ENCODE measurements at places on chromosomes 11 and 22.

DNA sequence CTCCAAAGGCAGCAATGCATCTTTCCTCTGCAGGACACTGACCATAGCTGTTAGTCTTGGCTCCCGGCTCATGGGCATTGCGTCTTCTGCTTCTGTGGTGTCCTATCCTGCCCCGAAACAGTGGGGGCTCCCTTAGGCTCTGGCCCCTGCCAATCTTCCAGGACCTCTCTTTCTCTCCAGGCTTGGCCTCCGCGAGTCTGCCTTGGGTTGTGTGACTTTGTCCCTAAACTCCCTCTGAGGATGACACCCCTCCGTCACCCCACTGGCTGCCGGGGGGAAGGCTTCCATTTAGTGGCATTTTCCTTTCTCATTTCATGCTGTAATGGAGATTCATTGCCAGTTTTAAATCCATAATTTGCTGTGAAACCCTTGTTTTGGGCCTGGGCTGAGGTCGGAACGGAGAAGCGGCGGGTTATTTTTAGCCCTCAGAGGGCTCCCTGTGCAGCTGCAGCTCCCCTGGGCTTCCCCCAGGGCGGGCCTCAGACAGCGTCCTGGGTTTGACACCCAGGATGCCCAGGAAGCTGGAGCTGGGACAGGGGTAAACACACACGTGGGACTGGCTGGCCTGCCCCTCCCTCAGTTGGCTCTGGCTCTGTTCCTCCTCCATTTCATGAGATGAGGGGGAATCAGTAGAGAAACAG lies 156.1 kb downstream of the ST3GAL4 start:
- DNase-seq, result no peak

DNA sequence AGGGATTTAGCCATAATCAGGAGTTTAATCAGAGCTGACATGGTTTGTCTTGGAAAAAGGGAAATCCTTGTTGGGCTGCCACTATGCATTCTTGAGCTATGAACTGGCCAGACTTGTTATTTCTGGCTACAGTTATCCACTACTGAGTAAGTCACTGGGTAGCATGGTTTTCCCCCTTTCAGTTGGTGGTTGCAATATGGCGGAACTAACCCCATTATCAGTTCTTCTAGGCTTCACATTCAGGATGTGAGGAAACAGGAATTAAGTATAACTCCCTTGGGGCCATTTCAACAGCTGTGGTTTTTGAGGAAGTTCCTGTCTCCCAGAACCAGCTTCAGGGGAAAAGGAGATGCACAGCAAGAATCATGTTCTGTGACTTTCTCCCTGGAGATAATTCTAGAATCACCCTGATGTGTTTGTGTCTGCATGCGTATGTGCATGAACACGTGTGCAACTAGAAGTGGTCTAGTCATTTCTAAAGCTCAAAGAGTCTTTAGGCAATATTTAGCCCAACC lies 103.0 kb upstream of the CD44 start:
- DNase-seq, result no peak

DNA sequence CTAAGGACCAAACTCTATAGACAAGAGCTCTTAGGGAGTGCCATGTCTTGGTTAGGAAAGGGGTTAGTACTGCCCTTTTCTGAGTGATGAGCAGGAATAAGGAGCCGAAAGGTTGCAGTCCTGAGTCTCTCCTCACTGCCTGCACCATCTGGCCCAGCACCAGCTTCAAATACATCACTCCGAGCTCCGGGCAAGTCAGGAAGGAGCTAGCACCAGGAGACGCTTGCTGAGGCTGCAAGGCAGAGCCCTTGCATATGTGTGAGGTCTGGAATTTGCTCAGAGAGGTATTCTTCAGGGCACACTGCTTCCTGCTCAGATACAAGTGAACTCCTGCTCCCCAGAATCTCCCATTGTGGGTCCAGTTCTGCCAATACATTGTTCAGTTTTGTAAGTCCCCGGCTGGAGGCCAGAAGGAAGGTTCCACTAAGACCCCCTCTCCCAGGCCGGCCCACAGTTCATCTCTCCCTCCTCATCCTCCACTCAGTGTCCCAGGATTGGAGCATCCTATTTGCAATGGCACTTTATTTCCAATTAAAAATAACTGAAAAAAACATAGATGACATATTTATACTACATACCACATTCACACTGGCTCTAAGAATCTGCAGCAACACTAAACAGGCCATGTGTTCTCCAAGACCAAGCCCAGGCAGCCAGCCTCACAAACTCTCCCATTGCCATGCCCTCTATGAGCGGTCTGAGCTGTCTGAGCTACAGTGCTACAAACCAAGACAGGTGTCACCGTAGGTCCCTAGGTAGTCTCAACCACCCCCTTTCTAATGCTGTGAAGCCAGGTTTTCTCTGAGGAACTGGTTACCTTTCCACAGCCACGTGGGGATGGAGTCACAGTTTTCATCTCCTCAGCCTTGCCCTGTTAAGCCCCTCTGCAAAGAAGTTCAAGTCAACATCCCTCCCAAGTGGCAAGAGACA lies 55.1 kb upstream of the SPATA19 start:
- DNase-seq, result no peak

GRCh38 chr11:71214553-71215424 lies 37.6 kb downstream of the SHANK2 start:
- no peak for DNase-seq

DNA sequence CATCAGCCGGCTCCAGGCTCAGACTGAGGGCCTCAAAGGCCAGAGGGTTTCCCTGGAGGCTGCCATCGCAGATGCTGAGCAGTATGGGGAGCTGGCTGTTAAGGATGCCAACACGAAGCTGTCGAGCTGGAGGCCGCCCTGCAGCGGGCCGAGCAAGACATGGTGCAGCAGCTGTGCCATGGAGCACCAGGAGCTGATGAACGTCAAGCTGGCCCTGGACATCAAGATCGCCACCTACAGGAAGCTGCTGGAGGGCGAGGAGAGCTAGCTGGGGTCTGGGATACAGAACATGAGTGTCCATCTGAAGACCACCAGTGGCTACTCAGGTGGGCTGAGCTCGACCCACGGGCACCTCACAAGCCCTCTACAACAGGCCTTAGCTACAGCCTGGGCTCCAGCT lies 4.0 kb upstream of the SCUBE2 start:
- DNase-seq, result peak; percentile 25

DNA sequence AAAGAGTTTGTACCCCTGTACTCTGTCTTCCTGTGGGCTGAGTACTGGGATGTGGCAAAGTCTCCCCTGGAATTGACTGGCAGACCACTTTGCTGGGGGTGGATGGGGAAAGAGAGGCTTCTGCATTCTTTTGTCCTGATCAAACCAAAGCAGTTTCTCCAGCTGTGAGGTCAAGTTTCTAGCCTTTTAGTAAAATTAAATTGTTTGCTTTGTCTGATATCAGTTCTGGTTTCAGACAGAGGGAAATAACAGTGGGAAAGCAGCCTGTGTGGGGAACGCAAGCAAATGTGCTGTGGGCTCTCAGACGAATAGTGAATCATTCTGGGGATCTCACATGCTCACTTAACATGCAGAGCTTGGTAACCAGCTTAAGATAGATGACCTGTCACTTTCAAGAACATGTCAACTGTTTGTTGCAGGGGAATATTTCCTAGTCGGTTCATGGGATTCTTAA lies 151.6 kb downstream of the FAT3 start:
- no peak for DNase-seq

- DNase-seq, result no peak
Measured at GRCh38 chr11:100735949-100736675, 49.0 kb downstream of the ARHGAP42 start.

- no peak for DNase-seq
Measured at GRCh38 chr22:23159291-23159630, 14.0 kb downstream of the RAB36 start.
